Pulmonary artery endothelial cell (primary cell): ENCODE measurements at places on chromosomes 3 and 15.

DNA sequence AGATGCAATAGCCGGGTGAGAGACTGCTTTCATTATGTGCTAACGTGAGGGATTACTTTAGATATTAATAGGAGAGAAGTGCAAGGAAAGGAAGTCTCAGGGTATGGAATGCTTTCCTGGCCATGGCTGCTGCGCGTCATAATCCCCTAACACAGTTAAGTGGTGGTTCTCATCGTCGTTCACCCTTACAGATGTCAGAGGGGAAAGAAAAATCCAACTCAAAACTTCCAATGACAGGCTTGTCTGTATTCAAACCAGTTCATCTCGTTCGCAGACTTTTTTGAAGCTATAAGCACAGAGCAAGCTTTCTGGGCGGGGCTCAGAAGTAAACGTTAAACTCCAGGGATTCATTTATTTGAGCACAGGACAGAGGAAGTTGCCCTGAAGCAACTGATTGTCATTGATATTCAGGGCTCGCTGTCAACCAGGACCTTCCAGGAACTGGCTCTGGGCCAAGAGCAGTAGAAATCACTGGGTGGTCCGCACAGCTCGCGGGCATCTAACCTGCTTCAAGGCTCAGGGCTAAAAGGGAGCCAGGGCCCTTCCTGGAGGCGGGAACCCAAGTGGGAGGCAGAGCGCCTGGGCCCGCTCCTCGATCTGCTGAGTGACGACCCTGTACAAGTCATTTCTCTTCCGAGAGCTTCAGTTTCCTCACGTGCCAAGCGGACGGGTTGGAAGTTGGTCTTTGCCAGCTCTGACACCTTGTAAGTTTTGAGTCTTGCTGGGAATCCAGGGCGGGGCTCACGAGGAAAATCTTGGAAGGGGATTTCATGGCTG, 1.1 kb upstream of the LPP start:
- peak; percentile 24 for DNase-seq

DNA sequence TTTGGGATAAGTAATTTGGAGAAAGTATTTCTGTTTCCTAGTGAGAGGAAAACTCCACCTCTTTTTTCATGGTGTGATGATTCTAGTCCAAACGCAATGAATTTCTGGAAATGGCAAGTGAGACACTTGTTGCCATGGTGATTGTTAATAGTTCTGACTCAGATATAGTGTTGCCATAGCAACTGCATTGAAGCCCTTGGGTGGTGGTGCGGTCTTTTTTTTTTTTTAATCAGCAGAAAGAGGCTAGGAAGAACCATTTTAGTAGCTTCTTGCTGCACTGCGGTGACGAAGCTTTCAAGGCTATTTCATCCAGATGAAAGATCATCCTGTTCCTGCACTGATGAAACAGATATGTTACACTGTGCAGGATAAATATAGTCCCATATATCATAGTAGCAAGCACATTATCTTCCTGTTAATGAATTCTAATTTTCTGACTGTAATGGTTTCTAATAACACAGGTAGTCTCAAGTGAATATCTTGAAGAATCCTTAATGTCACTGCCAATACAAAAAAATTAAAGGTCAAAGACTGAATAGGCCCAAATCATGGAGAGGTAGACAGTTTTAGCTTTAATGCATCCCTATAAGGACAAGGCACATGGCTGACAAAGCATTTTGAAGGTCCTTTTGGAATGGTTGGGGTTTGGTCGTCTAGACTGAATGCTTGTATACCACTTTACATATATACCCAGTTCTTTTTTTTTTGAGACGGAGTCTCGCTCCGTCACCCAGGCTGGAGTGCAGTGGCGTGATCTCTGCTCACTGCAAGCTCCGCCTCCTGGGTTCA, 125.1 kb upstream of the ZBTB20 start:
- DNase-seq: no peak

DNA sequence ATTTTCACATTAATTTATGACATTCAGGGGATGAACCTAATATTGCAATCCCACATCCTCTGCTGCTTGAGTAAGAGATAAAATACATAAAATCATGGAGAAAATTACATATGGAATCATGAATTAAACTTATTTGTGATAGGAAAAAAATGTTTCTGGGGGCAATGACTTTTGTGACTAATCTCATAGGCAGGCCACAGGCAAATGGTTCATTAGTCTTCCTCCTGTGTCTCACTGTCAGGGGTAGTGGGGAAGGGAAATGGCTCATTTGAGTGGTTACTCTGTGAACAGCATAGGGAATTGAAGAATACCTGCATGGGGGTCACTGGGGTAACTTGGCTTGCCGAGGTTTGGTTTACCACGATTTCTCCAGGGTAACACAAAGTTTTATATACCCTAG, 72.0 kb downstream of the TFG start:
- peak; percentile 5 for DNase-seq

DNA sequence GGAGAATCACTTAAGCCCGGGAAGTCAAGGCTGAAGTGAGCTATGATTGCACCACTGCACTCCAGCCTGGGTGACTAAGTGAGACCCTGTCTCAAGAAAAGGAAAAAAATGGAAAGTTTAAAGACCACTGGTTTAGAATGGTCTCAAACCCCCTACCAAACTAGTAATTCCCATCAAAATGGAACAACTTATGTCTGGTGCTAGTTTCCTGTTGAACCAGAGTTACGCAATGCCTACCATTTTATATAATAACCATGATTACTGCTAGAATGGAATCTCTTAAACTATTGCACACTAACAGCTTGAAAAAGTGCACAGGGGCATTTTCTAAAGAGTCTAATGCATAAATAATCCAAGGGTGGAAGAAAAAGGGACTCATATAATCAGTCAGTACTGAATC, 43.6 kb downstream of the DMXL2 start:
- DNase-seq: no peak

GRCh38 chr3:51502562-51502910, 2.7 kb upstream of the DCAF1 start:
- DNase-seq: no peak

GRCh38 chr15:58588096-58588495, 156.3 kb downstream of the LIPC start:
- DNase-seq: no peak

DNA sequence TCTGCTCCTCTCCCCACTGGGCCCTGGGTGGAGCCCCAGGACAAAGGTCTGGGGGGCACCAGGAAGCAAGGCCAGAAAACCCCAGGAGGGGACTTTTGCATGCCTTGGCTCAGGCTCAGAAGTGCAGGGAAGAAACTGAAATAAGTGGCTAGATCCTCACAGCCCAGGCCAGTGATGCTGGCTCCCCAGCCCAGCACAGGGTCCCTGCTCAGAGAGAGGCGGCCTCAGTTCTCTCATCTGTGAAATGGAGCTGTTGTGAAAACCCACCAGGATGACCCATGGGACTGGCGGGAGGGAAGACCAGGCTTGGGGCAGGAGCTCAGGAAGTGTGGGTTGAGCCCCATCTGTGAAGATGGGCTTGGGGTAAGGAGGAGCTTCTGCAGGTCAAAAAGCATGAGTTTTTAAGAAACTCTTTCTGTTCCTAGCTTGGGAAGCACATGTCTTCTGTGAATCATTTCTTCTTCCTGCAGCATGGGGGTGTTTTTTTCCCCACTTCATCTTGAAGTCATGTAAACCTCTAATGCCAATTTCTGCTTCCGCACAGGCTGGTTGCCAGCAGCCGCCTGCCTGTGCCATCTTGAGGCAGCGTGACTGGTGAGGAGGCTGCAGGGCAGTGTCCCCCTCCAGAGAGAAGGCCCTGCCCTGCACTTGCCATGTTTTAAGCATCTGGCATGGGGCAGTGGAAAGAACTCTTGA, 118.6 kb downstream of the SMAD6 start:
- no peak for DNase-seq

DNA sequence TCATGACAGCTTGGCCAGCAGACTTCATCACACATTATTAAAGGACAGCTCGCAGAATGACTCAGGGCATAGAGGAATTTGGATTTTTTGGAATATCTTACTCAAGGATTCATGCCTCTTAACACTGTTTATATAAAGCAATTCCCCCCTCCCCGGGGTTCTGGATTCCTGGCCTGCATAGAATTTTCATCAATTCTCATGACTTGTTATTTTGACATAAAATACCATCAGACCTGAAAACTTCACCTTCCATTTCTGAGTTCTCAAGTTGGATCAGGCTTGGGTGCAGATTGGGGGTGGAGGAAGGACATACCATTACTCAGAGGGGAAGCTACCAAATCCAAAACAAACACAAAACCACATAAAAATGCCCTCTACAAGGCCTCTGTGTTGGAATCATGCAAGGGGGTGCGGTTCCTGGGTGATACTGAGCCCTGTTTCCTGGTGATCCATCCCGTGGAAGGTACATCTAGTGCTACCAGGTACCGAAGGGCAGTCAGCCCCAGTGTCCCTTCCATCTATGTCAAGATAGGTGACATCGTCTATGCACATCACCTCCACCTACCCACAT, 95.3 kb downstream of the DAPK2 start:
- no peak for DNase-seq

- DNase-seq: no peak
Measured at GRCh38 chr3:27593173-27593572, 109.0 kb upstream of the SLC4A7 start.

GRCh38 chr3:154602241-154602640, 172.3 kb upstream of the GPR149 start:
- no peak for DNase-seq

DNA sequence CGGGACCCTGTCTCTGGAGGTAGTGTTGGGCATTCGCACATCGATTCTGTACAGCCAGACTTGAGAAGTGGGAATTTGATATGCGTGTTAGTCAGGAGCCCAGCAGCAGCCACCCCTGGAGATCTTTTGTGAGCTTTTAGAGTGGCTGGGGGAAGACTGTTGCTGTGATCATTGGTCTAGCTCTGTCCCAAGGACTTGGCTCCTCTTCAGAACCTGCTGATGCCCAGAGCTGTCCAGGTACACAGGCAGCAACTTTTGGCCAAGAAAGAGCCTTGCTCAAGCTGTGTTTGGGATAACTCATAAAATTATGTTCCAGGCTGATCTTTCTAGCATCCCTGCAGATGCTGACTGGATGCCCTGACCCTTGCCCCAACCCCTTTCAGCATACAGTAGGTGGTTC, 29.3 kb downstream of the LIMD1 start:
- no peak for DNase-seq

DNA sequence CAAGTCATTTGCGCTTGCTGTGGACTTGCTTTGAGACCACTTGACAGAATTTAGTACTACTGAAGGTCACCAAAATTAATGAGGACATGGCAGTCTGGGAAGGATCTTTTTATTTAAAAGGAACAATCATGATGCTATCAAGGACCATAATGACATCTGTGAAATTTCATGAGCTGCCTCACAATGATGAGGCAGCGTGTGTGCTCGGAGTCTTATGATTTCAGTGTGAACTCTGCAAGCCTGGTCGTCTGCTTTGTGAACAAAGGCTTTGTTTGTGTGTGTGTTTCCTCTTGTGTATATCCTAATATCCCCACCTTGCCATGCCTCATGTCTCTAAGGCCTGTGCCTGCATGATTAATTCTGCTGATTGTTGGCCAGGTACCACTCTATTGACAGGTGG, 46.7 kb downstream of the RAD54L2 start:
- no peak for DNase-seq

DNA sequence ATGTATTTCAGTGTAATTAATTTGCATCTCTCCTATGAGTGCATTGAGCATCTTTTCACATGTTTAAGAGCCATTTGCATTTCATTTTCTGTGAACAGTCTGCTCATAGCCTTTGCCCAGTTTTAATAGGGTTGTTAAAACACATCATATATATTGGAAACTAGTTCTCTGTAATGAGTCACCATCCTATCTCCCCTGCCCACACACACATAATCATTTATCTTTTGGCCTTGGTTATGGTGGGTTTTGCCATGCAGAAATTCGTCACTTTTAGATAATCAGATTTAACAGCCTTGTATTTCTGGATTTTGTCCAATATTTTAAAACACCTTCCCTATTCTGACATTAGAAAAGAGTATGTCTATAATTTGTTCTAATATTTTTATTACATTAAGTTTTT, 11.9 kb upstream of the CHRM5 start:
- no peak for DNase-seq

DNA sequence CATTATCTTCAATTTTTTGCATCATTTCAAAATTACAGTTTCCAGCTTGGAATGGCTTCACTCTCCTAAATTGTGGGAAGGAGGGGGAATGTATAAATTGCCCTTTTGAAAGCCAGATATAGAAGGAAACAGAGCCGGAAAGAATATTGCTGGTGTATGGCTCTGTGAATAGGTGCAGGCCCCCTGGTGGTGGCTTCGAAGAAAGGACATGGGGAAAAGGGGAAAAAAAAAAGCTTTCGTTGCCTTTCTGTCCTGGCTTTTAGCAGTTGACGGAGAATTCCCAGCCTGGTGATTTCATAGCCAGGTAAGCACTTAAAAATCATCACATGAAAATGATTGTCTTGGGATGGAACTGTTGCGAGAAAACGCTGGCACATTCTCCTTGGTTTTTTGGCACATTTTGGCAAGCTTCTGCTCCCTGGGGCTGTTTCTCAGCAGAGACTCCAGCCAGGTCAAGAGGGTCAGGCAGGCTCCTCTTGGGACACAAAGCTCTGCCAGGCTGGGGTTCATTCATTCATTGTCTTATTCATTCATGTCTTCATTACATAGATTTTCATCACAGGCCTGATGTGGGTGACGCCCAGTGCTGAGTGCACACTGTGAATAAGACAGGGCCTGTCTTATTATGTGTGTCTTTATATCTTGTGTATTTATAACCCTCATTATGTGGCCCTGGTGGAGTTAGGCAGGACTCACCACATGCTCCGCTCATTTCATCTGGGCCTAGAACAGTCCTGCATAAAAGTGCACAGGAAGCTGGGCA, 300.0 kb upstream of the TPM1 start:
- DNase-seq: peak; percentile 24

DNA sequence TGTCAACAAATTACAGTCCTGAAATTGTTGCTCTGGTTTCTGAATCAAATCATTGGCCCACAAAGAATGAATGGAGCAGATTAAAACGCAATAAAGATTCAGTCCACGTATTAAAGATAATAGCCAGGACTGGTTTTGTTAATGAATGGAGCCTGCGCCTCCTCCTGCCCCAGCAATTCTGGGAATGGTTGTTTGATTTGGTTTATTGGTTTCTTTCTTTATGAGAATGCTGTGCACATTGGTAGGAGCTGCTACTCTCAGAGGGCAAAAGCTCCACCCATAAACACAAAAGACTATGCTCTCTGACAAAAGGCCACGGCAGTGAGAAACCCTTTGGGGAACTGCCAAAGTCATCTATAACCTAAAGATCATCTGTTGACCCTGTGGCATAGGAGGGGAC, 261.1 kb downstream of the ABHD5 start:
- no peak for DNase-seq

DNA sequence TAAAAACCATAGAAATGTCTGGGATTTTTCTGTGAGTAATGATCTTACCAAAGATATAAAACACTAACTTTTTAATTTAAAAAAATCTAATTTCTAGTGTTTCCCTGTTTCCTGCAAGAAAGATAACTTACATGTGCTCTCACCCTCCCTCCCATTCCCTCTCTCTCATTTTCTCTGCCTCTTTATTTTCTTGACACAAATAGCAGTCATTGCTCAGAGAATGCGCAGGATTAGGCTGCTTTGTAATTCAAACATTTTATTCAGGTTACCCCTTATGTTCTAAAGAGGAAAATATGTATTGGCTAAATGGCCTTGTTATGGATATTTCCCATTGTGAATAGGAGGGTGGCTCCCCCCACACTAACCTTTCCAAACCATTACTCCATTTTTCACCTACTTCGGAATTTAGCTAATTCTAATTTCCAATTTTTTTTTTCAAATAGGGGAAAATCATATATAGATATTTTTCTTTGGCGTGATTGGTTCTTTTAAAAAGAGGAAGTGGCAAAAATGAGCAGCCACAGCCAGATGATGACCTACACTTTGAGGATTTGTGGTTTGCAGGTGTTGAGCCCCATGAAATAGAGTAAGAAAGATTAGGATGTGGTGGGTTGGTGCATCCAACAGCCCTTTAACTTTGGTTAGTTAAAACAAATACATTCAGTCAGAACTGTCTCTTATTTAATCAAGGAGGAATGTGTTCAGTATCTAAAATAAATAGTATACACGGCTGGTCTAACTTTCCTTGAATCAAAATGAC, 554.4 kb downstream of the IGSF11 start:
- DNase-seq: no peak
